ENCODE measurements at places on chromosomes 12 and 14.
A peak's percentile ranks its signal among the peaks of the same experiment; 100 is the strongest.

- DNase-seq = peak; percentile 23
Observed at GRCh38 chr12:6700646-6701051, at the start of gene PIANP. Gene PIANP, minus strand, starts transcription at chr12:6700815. Its CDS starts 2,754 bp downstream, at chr12:6698061.

DNA sequence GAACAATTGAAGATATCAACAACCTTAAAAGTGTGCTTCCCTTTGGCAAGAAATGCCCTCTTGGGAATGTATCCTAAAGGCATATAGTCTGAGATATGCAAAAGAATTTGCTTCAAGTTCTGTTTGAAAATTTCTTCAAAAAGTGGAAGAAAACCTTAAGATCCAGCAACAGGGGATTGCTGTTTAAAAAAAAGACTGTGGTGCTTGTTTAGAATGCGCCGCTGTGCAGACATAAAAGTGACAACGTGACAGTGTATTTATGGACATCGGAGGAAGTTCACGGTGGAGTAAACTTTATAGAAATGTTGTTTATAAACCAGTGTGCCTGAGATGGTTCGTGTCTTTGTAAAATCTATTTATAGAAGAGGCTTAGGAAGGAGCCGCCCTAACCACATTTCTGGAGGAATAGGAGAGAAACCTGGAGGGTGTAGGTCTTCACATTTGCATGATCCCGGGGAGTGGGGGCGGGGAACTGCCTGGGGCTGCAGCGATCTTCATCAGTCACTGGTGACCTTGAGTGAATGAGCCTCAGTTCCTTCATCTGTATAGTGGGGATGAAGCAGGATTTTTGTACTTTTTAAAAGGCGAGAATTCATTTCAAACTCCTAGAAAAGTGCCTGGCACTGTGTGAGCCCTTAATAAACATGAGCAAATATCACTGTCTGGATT is 27.5 kb downstream of the ADGRD1 start:
- no peak for DNase-seq

DNA sequence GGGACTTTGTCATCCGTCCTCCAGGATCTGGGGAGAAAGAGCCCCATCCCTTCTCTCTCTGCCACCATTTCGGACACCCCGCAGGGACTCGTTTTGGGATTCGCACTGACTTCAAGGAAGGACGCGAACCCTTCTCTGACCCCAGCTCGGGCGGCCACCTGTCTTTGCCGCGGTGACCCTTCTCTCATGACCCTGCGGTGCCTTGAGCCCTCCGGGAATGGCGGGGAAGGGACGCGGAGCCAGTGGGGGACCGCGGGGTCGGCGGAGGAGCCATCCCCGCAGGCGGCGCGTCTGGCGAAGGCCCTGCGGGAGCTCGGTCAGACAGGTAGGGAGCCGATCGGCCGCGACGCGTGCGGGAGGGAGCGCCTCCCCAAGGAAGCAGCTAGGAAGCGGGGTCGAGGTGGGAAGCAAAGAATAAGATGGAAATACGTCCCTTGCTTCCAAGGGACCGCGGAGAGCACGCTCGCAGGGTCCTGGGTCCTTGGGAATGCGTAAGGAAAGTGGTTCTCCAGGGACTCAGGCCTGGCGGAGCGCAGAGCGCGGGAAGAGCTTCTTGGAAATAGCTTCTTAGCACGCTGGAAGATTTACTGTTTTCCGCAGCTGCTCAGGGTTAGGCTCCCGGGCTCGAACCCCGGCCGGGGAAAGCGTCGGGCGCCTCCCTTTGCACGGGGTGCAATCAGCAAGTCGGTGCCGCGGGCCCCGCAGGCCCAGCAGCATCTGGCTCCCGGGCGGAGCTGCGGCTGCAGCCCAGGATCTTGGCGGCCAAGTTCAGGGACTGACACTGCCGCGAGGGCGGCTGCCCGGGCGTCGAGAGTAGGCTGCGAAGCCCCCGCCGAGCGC is 457 bp downstream of the SOCS2 start:
- no peak for DNase-seq

DNA sequence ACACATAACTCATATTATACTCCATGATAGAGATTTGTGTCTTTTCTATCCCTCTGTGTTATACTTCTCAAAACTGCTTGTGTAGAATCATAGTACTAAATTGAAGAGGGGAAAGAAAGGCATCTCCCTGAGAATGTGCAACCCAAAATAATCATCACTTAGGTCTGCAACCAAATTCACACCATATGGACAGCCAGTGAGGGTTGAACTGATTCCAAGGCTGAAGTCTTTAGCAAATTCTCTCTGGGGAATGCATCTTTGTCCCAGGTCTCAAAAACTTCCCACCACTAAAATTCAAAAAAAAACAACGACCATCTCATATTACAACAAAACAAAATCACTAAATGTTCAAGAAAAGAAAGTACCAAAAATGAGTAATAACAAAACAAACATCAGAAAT is 11.0 kb downstream of the ZFC3H1 start:
- DNase-seq = no peak

DNA sequence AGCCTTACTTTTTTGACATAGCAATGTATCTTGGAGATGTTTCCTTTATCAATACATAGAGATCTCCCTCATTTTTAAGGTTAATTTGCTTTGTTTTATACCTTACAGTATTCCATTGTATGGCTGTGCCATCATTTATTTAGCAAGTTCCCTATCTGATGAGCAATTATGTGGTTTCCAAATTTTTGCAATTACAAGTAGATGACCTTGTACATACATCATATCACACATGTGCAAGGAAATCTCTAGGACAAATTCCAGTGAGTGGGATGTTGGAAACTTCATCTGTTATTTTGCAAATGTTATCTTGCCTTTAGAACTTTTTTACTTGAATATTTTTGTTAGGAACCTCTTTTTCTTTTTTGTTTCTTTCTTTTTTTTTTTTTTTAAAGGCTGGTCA is 49.7 kb downstream of the DRAM1 start:
- DNase-seq = no peak

- DNase-seq = no peak
Observed at GRCh38 chr12:54029529-54030441, 1.5 kb downstream of the HOXC6 start.

DNA sequence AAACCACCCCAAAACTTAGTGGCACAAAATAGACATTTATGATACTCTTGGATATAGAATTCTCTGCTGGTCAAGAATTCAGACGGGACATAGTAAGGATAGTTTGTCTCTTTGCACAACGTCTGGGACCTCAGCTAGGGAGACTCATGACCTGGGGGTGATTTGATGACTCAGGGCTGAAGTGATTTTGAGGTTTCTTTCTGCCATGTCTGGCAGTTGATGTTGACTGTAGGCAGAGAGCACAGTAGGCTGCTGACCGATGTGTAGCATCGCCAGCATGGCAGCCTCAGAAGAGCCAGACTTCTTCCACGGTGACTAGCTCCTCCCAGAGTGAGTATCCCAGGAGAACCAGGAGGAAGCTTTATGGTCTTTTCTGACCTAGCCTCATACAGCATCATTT is 88.9 kb upstream of the FRMD6 start:
- DNase-seq = no peak

GRCh38 chr12:127560041-127560478 is 706.9 kb upstream of the TMEM132C start:
- DNase-seq = no peak

DNA sequence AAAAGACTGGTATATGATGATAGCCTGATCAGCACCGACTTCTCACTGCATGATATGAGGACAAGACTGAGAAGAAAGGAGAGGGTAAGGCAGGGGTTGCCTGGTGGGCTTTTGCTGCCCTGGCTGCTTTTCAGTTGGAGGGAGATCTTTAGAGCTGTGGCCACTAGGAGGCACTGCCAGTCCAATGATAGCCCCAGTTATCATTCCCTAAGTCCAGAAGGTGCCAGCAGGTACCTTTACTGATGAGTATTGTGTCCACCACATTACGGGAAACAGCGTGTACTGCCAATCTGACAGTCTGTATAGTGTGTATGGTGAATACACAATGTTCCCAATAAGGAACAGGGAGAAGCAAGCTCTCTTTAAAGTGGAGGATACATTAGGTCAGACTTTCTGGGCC is 55.8 kb upstream of the CCDC175 start:
- DNase-seq = peak; percentile 50

- no peak for DNase-seq
Observed at GRCh38 chr14:23028799-23029198, 5.9 kb downstream of the PSMB5 start.

GRCh38 chr12:68803948-68804656 is 3.9 kb upstream of the MDM2 start:
- DNase-seq = no peak

DNA sequence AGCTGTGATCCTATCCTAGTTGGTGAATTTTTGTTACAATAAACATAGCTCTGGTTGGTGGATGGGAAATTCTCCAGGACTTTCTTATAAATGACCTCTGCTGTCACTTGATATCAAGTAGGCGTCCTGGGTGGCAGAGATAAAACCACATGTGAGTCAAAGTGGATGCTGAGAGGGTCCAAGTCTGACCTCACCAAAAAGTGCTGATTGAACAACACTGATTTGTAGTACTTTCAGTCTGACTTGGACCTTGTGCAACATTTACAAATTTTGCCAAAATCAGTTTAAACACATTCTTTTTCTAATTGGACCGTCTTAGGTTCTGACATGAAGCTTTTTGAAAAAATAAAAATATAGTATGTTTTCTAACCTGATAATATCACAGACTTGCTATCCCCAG is 585.6 kb downstream of the GALC start:
- DNase-seq = no peak

GRCh38 chr14:80959496-80959895 is 4.1 kb downstream of the TSHR start:
- DNase-seq = no peak

- DNase-seq = no peak
Observed at GRCh38 chr14:59236195-59236594, 47.7 kb downstream of the DAAM1 start.

GRCh38 chr14:85528897-85529631 is 880 bp upstream of the FLRT2 start:
- DNase-seq = peak; percentile 15

DNA sequence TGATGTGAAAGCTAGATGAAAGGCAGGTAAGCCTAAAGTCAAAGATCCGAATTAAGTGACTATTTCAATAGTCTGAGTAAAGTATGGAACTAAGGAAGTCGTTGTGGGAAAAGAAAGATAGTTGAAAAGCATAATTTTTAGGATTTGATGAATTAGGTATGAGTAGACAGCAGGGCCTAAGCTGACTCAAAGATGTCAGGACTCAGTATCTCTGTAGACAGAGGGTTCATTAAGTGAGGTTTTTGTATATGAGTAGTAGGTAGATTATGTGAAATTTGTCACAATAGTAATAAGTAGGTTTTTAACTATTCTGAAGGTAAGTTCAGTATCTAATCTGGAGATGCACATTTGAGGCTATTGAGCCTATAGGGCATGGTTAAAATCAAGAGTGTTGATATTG is 196.4 kb downstream of the RASSF9 start:
- no peak for DNase-seq

GRCh38 chr12:15712823-15713660 is 76.1 kb downstream of the EPS8 start:
- DNase-seq = no peak

GRCh38 chr12:32139064-32139421 is 32.4 kb downstream of the BICD1 start:
- no peak for DNase-seq

DNA sequence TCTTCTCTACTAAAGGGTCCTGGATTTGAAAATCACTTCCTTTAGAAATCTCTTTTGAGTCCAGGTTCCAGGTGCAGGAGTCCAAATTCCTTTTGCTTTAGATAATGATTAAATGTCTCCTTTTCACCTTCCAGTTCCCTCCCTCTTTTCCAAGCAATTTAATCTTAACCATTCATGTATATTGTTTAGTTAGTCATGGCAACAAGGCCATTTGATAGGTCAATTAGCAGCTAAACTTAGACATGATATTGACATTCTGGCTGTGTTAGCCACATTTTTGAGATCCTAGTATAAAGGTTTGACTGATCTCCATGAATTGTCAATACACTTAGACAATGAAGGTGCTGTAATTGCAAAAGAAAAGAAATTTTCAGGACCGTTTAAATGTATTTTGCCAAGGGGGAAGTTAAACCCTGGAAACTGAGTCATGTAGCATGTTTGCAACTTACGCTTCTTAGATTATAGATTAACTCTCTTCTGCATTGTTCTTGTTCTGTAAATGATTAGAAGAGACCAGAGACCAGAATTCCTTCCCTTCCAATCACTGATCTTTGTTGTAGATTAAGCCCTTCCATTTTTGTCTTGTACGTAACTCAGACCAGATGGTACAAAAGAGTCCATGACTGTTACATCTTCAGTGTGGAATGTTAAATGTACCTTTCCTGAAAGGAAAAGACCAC is 12.4 kb upstream of the C12orf75 start:
- DNase-seq = no peak

DNA sequence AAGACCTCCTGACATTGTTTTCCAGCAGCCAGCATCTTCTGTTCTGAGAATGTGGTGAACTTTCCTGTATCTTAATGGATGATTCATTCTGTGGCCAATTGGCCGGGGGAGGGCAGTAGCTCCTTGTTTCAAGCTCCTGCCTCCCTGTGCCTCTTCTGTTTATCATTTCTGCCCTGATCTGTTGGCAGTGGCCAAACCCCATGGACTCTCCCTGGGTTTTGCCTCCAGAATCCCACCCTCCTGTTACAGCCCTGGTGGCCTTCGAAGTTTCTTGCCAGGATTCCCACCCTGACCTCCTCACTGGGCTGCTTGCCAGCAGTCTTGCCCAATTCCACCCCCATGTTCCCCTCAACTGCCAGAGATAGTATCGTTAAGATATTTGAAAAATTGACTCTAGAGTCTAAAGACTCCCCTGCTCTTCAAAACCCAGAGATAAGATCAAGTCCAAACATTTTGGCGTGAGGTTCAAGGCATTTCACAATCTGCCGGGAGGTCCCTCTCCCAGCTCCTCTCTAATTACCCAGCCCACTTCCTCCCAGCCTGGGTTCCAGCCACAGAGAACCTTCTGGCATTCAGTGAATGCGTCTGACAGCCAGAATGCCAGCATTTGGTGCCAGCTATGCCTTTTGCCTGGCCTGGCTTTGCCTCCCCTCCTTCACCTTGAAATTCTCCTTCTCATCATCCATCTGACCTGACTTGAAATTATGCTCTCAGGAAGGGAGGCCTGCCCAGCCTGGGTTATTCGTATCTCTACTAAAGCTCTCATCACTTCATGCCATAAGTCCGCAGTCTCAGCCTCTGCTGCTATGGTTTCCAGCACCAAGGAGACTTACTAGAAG is 37.7 kb upstream of the TXNRD1 start:
- no peak for DNase-seq

DNA sequence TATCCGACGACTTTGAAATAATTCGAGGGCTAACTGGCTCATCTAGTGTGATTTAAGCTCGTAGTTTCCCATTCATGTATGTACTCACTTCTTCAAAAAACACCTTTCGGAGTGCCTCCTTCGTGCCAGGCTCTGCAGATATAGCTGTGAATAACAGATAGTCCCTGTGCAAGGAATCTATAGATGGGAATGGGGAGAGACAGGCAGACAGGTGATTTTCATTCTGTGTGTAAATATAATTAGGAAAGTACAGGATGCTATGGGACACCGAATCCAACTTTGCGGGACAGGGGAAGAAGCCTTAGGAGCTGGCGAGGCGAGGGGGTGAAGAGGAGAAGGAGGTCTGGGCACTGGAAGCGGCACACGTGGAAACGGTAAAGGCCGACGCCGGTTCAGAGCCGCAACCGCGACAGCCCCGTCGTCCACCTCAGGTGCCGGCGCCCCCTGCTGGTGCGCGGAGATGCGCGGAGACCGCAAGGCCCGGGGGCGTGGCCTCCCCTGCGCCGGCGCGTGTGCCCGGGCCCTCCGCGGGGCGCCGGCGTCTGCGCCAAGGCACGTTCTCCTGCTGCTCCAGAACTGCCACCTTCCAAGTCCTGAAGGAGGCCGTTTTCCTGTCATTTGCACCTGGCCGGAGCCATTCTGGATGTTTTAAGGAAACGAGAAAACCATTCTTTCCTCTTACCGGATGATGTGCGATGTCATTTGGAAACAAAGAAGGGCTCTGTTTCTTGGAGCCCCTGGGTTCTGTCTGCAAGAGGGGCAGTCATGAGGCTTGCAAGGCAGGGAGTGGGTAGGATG is 18.0 kb upstream of the CACNA1C start:
- peak; percentile 84 for DNase-seq
